ENCODE measurements at places on chromosomes 1 and 21. TPM values are rescaled to one million over a fixed set of nuclear protein-coding genes. Genes with fewer than 3 reads are reported as not detected.

DNA sequence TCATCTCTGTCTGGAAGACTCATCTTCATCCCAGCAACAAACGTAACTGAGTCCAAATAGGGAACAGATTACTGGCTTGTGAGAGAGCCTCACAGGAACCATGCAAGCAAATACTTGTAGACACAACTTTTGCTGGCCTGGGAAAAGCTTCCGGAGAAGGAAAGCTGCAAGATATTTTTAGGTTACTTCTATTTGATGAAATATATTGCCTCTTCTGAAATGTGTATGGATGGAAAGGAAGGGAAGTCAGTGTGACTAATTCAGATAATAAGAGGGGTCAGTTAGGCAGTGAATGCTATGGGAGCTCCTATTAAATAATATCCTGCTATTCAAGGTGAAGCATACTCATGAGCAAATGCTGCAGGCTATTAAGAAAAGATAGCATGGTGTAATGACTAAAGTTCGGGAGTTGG is 20.4 kb upstream of the FGGY start:
- no peak for DNase-seq

Gene OLIG2
- total RNA-seq = 0.05 TPM

Gene UQCRHL
- total RNA-seq = 9.0 TPM

GRCh38 chr1:97849345-97850340 is 71.2 kb downstream of the DPYD start:
- no peak for DNase-seq

Measured in thymus (tissue), 14 donors.